ELF-1 (cell line): ENCODE measurements at places on chromosomes 6 and 20.

- DNase-seq: no peak
Measured at GRCh38 chr6:105936972-105937371, 149.2 kb upstream of the PRDM1 start.

DNA sequence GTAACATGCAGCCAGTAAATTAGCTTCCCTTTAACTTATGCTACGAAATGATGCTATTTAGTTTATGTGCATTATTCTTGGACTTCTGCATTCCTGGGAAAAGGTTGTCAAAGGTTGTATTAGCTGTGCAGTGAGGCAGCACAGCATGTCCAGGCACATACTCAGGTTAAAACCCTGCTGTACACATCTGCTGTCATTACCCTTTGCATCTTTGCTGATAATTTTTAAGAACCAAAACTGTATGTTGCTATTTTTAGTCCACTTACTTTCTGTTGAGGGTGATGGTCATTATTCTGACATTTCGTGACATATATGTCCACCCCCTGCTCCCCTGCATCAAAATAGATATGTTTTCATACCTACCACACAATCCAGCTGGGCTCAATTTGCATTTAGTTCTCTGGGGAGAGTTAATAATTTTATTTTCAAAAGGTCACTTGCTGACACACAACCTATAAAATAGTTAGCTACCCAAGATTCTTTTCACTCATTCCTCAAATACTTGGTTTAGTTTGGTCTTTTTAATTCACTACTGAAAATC lies 142.5 kb upstream of the SPACA1 start:
- no peak for DNase-seq

DNA sequence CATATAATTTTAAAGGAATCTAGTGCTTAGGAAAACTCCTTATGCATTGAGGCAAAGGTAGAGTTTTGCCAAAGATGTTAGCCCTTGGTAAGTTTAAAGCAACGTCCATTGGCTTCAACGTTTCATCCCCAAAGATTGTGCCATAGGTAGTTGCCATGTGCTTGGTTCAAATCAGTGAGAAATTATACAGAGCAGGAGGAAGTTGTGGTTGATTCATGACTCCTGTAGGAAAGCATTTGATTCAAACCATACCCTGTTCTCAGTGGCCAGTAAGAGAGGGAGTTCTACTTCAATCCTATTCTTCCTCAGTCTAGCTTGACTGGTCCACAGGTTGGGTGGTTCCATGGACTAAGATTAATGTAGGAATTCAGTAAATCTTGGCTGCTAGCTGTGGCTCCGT lies 535.6 kb downstream of the QKI start:
- DNase-seq: no peak

DNA sequence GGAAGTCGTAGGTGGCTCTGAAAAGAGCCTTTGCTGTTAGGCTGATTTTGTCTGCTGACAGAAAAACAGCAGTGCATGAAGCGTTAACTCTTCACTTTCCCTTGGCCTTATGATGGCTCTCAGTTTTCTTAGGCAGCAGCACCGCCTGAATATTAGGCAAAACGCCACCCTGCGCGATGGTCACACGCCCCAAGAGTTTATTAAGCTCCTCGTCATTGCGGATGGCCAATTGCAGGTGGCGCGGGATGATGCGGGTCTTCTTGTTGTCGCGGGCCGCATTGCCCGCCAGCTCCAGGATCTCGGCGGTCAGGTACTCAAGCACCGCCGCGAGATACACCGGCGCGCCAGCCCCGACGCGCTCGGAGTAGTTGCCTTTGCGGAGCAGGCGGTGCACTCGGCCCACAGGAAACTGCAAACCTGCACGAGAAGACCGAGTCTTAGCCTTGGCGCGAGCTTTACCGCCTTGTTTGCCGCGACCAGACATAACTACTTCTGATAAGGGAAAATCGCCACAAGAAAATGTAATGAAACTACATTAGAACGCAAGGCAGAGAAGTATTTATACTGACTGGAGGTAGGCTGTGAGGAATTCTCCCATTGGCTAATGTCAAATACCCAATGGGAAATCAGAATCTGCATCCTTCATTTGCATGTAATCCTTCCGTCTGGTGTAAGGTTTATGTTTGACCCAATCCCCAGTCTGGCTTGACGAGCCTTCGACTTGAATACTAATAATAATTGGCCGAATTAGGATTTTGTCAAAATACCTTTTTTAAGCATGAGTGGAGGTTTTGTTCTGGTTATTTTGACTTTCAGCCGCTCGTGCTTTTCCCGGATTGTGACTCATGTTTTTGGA lies 53.9 kb upstream of the HFE start:
- peak; percentile 90 for DNase-seq

GRCh38 chr6:88164061-88164460 lies 2.1 kb downstream of the CNR1 start:
- no peak for DNase-seq

- no peak for DNase-seq
Measured at GRCh38 chr6:151095538-151096254, 144.1 kb upstream of the AKAP12 start.

GRCh38 chr6:24900917-24901697 lies 34.7 kb downstream of the RIPOR2 start:
- DNase-seq: no peak

DNA sequence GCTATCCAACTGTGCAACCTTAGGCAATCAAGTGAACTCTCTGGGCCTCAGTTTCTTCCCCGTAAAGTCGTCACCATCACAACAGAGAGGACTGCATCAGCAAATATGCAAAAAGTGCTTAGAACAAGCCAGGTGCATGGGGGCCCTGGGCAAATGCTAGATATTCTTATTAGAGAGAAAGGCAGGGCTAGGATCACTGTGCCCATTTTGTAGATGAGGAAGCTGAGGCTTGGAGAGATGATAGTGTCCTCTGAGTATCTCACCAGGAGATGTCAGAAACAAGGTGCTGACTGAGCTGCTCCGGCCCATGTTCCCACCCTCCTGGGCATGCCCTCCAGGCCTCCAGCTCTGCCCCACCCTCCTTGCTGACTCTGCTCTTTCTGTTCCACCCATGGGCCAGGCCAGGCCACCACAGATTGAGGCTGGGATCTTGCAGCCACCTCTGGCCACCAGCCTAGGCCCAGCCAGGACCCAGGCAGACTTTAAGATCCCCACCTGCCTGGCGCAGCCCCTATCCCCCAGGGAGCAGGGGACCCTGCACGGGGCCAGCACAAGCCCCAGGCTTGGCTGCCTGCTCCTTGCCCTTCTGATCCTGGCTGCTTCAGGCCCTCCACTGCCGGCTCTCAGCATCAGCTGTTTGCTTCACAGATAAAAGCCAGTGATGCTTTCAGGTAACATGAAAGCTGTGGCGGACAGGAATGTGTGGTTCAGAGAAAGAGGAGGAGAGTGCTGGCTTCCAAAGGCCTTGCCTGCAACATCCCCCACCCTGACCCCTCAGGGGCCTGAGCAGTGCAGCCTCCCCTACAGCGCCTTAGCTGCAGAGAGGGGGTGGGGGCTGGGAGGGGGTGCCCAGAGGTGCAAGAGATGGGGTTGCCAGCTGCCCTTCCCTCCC lies 47.6 kb downstream of the GRM4 start:
- peak; percentile 64 for DNase-seq

GRCh38 chr20:44054118-44054517 lies 132.9 kb downstream of the JPH2 start:
- DNase-seq: no peak

DNA sequence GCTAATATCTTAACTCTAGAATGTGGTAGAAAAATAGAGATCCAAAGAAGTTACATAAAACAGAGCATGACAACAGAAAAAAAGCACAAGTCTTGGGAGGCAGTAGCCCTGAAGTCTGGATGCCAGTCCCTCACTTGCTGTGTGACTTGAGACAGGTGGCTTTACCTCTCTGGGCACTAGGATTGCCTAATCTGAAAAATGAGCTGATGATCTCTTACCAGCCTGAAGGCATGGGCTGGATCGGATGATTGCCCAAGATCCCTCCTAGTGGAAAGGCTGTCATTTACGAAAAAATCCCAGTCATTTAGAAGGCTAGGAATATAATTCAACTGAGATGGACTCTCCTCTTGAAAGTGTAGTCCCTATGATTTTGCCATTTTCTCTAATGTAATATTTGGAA lies 10.9 kb upstream of the GCM1 start:
- peak; percentile 23 for DNase-seq

- DNase-seq: peak; percentile 27
Measured at GRCh38 chr20:12984863-12985262, 23.9 kb upstream of the SPTLC3 start.

DNA sequence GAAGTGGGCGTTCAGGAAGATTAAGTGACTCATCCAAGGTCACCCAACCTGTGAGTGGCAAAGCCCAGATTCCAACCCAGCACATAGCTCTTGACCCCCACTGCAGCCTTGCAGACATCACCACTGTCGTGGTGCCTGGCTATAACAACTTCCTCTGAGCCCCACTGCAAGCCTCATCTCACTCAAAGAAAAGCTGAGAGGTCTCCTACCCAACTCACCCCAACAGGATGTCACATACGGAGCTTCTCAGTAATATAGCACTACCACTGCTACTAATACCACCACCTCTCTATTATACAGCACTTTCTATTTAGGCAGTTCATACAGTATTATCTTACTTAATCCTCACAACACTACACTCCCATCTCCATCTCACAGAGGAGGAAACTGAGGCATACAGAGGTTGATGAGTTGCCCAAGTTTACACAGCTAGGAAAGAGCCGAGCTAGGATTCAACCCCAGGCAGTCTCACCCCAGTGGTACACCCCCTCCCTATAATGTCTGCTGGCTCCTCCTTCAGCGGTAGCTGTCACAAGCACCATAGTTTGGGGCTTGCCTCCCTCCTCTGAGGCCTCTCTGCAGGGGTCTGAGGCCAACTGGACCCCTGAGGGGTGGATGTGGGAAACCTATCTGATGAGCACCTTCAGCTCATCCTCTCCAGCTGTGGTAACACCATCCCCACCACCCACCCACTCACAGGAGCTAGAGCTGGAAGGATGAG lies 19.5 kb downstream of the TFEB start:
- DNase-seq: no peak

DNA sequence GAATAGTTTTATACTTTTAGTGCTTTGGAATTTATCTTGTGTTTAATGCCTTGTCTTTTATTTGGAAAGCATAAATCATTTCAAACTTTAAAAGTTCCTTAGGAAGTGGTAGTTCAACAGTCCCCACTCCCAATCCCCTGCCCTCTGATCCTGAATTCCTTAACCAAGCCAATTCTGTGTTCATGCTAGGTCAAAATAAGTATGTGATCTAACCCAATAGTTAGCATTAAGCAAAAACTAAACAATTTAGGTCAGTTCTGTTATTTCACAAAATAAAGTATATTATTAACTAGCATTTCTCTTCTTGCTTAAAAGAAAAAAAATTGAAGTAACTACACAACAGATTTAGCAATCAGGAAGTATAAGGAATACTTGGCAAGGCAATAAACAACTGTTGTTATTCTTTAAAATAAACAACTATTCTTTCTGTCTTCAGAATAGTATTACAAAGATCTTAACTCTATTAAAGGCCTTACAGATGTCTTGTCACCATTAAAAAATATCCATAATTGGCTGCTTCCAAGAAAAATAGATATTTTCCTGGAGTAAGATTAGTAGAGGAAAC lies 37.0 kb downstream of the AKIRIN2 start:
- DNase-seq: no peak

- no peak for DNase-seq
Measured at GRCh38 chr20:47233333-47234188, 122.9 kb downstream of the ZMYND8 start.

DNA sequence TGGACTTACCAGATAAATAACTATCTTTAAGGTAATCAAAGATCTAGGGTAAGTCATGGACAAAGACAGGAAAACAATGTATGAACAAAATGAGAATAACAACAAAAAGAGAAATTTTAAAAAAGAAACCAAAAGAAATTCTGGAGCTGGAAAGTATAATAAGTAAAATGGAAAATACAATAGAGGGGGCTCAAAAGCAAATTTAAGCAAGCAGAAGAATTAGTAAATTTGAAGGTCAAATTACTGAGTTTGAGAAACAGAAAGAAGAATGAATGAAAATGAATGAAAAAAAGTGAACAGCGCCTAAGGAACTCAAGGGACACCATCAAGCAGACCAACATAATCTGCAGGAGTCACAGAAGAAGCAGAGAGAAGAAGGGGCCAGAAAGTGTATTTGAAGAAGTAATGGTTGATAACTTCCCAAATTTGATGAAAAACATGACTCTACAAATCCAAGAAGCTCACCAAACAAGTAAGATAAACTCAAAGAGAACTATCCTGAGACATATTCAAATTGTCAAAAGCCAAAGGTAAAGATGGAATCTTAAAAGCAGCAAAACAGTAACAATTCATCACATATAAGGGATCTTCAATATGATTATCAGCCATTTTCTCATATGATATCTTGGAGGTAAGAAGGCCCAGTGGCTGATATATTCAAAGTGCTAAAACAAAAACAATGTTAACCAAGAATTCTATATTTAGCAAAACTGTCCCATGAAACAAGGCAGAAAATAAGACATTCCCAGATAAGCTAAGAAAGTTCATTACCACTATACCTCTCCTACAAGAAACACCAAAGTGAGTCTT lies 218.5 kb downstream of the FOXC1 start:
- no peak for DNase-seq

GRCh38 chr6:136846046-136846445 lies 23.7 kb downstream of the PEX7 start:
- peak; percentile 14 for DNase-seq

DNA sequence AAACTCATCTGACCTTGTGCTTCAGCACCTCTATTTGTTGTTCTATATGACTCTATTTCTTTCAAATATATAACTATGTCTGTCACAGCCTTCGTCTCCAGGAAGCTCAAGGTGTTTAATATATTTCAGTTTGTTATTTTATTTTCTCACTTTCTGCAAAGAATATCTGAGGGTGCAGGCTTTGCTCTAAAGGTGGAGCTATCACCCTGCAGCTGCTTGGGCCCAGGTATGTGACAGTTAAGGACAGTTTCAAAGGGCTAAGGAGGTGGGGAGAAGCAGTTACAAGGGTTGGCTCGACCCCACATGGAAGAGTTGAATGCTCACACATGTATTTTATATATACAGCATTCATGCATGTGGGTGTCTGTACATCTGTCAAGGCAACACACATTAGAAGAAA lies 405.6 kb downstream of the BTBD9 start:
- DNase-seq: no peak

- DNase-seq: no peak
Measured at GRCh38 chr6:170277893-170278742, 12.8 kb downstream of the DLL1 start.

- no peak for DNase-seq
Measured at GRCh38 chr6:42268016-42268834, 50.6 kb upstream of the MRPS10 start.

DNA sequence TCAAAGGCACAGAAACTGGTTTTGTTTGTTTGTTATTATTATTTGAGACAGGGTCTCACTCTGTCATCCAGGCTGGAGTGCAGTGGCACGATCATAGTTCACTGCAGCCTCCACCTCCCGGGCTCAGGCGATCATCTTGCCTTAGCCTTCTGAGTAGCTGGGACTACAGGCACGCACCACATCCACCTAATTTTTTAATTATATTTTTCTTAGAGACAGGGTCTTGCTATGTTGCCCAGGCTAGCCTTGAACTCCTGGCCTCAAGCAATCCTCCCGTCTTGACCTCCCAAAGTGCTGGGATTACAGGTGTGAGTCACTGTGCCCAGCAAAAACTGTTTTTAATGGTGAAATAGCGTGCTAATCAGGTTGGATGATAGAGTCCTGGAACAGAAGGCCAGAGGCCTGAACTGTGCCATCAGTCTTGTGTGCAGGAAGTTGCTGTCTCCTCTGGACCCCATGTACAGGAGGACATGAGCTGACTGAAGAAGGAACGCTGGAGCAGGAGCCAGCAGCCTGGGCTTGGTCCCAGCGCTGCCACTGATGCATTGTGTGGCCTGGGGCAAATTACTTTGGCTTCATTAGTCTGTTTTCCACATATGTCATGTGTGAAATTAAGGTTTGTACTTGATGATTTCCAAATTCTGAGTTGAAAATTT lies 4.9 kb downstream of the TM9SF4 start:
- no peak for DNase-seq
